ENCODE measurements at places on chromosomes 1 and 21. TPM values are rescaled to one million over a fixed set of nuclear protein-coding genes. Genes with fewer than 3 reads are reported as not detected.

The CYP4A22 gene
- not detected for total RNA-seq

The CDC7 gene
- total RNA-seq = 9.9 TPM

The CD46 gene
- 66.9 TPM for total RNA-seq

The RGS4 gene
- 272 TPM for total RNA-seq

The MPL gene
- total RNA-seq = not detected

Measured in mesangial cell (primary cell).